Activated CD4-positive, alpha-beta T cell treated with anti-CD3 and anti-CD28 coated beads for 4 hours (primary cell): ENCODE measurements at places on chromosomes 6 and 20.

- DNase-seq, result no peak
These were observed 86.4 kb downstream of the MAP3K7 start for GRCh38 chr6:90500458-90500857.

DNA sequence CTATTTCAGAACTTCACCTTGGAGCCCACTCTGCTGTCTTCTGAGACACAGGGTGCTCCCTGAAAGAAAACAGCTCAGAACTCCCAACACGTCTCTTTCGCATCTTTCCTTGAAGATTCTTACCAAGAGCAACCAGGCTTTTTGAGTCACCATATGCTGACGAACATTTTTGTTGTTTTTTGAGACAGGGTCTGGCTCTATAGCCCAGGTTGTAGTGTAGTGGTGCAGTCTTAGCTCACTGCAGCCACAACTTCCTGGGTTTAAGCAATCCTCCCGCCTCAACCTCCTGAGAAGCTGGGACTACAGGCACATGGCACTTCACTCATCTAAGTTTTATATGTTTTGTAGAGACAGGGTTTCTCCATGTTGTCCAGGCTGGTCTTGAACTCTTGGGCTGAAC lies 68.5 kb downstream of the TRMT11 start:
- DNase-seq, result no peak

DNA sequence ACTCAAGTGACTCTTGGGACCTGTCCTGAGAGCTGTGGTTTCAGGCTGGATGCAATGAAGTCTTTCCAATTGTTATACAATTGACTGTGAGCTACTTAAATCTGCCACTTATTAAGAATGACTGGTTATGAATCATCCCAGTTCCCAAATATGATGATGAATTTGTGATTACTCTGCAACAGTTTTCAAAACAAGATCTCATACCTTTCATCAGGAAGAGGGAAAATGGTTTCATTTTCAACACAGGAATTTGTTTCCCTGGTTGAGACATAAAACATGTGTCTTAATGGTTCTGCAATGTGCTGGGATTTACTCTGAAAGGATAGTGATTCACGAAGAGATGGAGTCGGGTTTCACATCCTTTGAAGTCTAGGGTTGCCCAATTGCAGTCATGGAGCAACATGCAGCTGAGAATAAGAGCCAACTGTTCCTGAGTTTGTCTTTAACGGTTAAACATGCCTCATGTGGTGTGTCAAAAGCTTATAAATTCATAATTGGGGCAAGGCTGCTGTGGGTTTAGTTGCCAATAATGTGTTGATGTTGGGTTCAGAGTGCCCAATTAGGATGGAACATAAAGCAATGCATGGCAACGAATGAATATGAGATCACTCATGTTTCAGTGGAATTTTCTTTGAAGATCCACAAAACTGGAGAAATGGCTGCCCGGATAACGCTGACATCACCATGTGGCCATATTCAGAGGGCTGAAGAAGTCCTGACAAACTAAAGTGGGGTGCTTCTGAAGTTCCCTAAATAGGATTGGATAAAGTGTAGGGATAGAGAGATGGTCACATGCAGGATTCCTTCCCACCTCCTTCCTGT lies 41.0 kb downstream of the CYP24A1 start:
- DNase-seq, result no peak

DNA sequence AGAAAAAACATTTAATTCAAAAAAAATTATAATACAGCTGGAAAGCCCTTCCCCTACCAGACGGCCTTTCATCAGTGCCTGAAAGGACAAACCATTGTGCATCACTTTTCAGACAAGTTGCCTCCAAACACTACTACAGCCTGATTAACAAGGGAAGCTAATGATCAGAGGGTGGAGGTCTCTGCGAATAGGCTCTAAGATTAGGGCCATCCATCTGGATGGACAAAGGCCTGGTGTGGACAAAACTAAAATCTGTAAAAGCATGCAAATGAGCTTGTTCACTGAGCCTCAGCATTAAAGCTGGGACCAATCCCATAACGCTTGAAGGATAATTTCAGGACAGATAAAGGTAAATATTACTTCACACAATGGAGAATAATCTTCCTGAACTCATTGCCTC lies 228.7 kb upstream of the PLN start:
- DNase-seq, result no peak
